Ovary (tissue), 10 donors: ENCODE measurements at places on chromosomes 6 and 20. TPM values are rescaled to one million over a fixed set of nuclear protein-coding genes. Genes with fewer than 3 reads are reported as not detected.

DNA sequence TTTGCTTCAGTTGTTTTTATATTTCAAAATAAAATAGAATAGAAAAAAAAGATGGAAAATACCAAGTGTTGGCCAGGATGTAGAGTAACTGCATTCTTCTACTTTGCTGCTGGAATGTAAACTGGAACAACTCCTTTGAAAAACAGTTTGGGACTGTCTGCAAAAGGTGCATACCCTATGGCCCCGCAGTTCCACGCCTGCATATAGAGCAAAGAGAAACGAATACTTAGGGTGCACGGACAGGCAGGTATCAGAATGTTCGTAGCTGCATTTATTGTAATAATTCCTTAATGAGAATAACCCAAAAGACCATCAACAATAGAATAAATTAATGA is 603 bp upstream of the RAB23 start:
- H3K36me3 ChIP-seq = no peaks in the 10 kb centered on the region
- peak overlapping the region; percentile 99 for H3K4me3 ChIP-seq
- no peak for DNase-seq
- H3K27ac ChIP-seq = peak overlapping the region; percentile 83

DNA sequence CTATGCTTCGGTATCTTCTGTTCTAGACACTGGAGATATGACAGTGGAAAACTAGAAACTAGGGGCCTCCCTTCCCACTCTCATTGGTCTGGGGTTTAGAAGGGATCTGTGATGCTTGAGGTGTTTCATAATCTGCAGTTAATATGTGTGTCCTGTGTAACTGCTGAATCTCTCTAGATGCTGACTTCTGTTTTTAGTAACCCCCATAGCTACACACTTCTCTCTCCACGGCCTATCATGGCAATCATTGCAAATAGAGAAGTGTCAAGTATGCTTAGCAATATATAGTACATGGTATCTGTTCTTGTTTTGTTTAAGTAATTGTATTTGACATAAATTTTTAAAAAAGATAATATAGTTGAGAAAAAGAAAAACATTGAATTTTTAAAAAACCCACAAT is 394.6 kb upstream of the MMS22L start:
- no peaks in the 10 kb centered on the region for H3K36me3 ChIP-seq
- no peak for DNase-seq
- no peak overlapping the region for H3K4me3 ChIP-seq
- H3K27ac ChIP-seq = no peak overlapping the region
- no peaks in the 10 kb centered on the region for H3K4me1 ChIP-seq
- H3K27me3 ChIP-seq = no peaks in the 10 kb centered on the region

DNA sequence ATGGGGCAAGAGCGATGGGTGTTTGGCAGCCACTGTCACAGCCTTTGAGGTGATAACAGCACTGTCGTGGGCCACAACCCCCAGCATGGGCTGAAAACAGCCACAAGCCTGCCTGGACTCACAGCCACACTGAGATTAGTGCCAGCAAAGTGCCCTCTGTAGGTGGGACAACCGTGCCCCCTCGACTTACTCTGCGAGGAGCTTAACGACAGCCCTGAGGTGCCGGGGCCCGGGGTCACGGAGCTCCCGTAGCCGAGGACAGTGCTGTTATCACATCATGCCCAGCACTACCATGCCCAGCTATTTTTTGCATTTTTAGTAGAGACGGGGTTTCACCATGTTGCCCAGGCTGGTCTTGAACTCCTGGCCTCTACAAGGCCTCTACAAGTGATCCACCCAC is 36.6 kb downstream of the SUMO4 start:
- no peak for DNase-seq
- peaks cover 2% of the 10 kb centered on the region for H3K4me1 ChIP-seq
- no peaks in the 10 kb centered on the region for H3K36me3 ChIP-seq
- no peak overlapping the region for H3K27ac ChIP-seq
- H3K4me3 ChIP-seq = no peak overlapping the region

DNA sequence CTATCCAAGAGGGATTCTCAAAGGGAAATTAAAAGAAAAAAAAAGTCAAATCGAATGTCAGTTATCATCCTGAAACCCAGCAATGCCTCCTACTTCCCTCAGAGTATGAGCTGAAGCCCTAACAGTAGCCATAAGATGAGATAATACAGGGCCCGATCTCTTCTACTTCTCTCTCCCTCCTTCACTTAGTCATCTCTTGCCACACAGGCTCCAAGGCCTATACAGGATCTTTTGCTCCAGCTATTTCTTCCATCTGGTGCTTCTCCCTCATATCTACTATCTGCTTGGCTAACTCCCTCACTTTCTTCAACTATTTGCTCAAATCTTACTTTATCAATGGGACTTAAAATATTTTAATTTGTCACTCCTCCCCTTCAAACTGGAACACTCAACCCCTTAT is 215.3 kb downstream of the RNGTT start:
- H3K36me3 ChIP-seq = no peaks in the 10 kb centered on the region
- no peaks in the 10 kb centered on the region for H3K27me3 ChIP-seq
- H3K4me3 ChIP-seq = no peak overlapping the region
- H3K27ac ChIP-seq = no peak overlapping the region
- no peaks in the 10 kb centered on the region for H3K4me1 ChIP-seq
- no peak for DNase-seq

DNA sequence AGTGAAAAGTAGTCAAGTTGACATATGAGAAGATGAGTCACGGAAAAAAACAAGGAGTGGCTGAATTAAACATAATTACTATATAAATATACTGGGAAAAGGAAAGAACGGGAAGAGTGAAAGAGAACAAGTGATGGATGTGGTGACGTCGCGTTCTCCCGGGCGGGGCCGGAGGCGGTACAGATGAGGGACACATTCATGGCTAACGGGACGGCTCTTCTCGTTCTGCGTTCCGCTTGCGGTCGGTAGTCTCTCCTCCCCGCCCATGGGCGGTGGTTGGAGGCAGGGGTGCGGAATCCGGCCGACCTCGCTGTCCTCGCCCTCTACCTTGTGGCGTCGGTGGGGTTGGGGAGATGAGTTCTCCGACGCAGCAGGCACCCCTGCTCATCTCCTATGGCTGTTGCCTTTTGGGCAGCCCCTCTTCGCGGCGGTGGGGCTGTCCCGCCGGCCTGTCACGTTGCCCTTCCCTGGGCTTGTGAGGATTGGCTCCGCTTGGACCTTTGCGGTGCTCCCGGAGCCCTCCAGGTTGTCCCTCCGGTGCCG is 22.5 kb downstream of the HLA-G start:
- no peak overlapping the region for H3K27ac ChIP-seq
- no peaks in the 10 kb centered on the region for H3K4me1 ChIP-seq
- no peak for DNase-seq
- H3K36me3 ChIP-seq = no peaks in the 10 kb centered on the region

DNA sequence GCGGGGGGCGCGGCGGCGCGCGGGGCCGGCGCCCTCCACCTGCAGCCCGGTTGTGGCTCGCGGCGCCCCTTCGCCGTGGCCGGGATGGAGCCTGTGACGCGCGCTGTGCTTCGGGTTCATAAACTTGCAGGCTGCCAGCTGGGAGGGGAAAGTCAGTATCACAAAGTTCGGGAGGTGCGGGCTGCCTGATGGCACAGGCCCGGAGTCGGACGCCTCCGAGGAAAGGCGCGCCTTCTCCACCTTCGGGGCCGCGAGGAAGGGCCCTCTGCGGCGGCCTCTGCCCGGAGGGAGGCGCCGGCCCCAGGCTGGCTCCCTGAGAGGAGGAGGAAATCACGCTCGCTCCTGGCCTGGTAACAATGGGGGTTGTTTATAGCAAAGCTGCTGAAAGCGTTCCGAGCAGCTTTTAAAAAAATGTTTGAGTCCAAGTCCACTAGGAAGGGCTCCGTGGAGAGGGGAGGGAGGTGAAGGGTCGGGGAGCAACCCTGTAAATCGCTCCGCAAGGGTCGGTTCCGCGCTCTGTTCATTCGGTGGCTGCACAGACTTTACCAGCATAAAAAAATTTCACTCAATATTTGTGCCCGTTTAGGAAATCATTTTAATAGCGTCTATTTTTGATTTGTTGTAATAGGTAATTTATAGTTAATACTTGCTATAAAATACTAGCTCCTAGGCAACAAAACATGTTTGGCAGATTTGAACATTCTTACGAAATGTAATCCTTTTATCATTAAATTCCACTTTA is 1.0 kb downstream of the AFDN start:
- peaks cover 10% of the 10 kb centered on the region for H3K4me1 ChIP-seq
- peaks cover 3% of the 10 kb centered on the region for H3K27me3 ChIP-seq
- peak; percentile 71 for DNase-seq
- H3K36me3 ChIP-seq = no peaks in the 10 kb centered on the region
- peak overlapping the region; percentile 70 for H3K4me3 ChIP-seq
- H3K27ac ChIP-seq = peak overlapping the region; percentile 75

GRCh38 chr6:166281104-166281503 is 27.1 kb downstream of the PRR18 start:
- no peaks in the 10 kb centered on the region for H3K27me3 ChIP-seq
- no peaks in the 10 kb centered on the region for H3K36me3 ChIP-seq
- no peak for DNase-seq
- H3K4me1 ChIP-seq = no peaks in the 10 kb centered on the region
- H3K4me3 ChIP-seq = no peak overlapping the region
- no peak overlapping the region for H3K27ac ChIP-seq

DNA sequence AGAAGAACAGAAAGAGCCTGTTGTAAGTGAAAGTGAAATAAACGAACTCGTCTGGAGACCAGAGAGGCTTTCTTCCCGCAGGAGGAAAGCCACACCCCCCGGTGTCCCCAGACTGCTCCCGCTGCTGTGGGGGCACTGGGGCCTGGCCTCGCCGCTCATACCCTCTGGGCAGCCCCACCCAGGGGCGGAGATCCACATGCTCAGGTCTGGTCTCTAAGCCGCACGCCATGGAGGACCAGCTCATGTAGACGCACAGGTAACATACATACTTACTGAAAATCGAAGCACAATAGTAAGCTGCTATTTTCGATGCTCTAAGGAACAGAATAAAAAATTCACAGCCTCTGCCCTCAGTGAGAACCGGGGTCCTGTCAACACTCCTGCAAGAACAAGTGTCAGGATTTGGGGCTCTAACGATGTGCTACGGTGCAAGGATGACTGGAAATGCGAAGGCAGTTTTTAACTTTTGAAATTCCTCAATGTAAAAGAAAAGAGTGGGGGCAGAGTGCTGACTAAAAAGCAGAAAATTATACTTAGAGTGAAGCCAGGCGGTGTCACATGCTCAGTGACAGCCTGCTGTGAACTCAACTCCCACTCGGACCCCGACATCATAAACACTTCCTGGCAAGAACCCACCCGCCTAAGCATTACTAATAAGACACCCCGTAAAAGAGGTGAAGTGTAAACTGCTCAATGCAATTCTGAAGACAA is 110.5 kb downstream of the IRF4 start:
- H3K4me3 ChIP-seq = no peak overlapping the region
- H3K4me1 ChIP-seq = peaks cover 2% of the 10 kb centered on the region

- no peak overlapping the region for H3K27ac ChIP-seq
- H3K4me3 ChIP-seq = no peak overlapping the region
- H3K4me1 ChIP-seq = no peaks in the 10 kb centered on the region
- DNase-seq = no peak
- H3K36me3 ChIP-seq = no peaks in the 10 kb centered on the region
Measured at GRCh38 chr6:76982476-76983199, 480.7 kb downstream of the HTR1B start.

DNA sequence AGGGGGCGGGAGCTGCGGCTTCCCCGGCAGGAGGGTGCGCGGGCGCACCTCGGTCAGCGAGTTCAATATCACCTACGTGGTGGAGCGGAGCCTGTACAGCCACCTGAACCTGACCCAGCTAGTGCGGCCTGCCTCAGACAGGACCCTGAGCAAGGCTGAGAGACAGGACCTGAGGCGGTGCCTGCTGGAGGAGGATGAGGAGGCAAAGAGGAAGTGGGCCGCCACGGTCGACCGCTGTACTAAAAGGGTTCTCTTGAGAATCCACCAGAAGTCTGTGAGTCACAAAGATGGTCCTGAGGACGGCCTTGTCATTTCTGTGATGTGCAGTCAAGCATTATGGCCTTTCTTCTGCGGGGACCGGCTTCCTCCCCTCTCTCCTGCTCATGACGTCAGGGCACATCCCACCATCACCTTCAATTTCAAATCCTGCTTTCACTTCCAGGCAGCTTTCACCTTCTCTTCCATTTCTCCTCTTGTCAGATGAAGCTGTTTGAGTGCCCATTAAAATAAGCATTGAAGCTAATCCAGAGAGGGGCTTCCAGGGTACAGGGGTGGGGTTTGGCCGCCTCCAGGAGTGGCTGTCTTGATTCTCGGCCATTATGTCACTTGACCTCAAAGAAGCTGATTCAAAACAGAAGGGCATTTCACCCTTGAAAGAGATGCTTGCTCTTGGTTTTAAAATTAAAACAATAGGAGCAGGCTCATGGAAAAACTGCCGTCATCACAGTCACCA is 177.6 kb downstream of the SASH1 start:
- peaks cover 4% of the 10 kb centered on the region for H3K4me1 ChIP-seq
- no peak for DNase-seq
- H3K36me3 ChIP-seq = no peaks in the 10 kb centered on the region
- H3K27ac ChIP-seq = no peak overlapping the region
- H3K4me3 ChIP-seq = no peak overlapping the region
- no peaks in the 10 kb centered on the region for H3K27me3 ChIP-seq

GRCh38 chr6:22194188-22194921 is 102.5 kb downstream of the PRL start:
- no peaks in the 10 kb centered on the region for H3K27me3 ChIP-seq
- H3K4me1 ChIP-seq = no peaks in the 10 kb centered on the region
- H3K27ac ChIP-seq = no peak overlapping the region

DNA sequence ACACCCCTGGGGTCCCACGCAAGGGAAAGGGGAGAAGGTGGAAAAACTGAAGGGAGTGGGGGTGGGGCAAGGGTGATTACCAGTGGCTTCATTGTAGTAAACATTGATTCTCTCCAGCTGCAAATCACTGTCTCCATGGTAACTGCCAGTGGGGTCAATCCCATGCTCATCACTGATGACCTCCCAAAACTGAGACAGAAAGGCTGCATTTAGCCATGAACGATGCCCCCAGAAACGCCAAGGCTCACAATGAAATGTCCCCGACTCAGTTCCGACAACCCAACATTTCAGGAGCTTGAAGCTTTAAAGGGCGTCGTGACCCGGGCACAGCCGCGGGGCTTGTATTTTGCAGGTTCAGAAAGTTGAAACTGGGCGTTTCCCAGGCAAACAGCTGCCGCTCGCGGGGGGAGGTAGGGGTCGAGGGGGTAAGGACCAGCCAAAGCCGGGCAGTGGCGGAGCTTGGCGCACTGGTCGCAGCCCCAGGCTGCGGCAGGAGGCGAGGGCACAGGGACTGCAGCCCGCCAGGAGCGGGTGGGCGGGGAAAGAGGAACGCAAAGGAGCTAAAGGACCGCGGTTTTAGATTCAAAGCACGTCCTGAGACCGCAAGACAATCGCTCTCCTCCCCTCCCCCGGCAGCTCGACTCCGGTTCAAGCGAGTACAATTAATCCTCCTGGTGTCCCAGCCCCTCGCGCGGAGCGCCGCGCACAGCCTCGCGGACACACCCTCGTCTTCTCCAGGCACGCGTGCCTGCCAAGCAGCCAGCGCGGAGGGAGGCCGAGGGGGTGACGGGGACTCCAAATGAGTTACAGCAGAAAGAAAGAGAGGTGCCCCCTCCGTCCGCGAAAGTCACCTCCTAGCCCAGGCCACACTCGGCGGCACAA is 731 bp downstream of the TUBB2B start:
- peak overlapping the region; percentile 19 for H3K4me3 ChIP-seq
- H3K27ac ChIP-seq = no peak overlapping the region
- DNase-seq = no peak
- peaks cover 9% of the 10 kb centered on the region for H3K4me1 ChIP-seq

The TAAR9 gene
- not detected for total RNA-seq

The PTCHD4 gene
- total RNA-seq = 0.70 TPM

The TMC2 gene
- not detected for total RNA-seq

The GNAS-AS1 gene
- not detected for total RNA-seq

The MUC21 gene
- not detected for total RNA-seq

The MYB gene
- 1.9 TPM for total RNA-seq

The FOXQ1 gene
- total RNA-seq = 0.72 TPM

The OR2J3 gene
- total RNA-seq = not detected
